ENCODE measurements at places on chromosomes 1 and 21.

- DNase-seq: peak; percentile 13
Measured at GRCh38 chr1:244552336-244552735, 91.3 kb downstream of the CATSPERE start.

DNA sequence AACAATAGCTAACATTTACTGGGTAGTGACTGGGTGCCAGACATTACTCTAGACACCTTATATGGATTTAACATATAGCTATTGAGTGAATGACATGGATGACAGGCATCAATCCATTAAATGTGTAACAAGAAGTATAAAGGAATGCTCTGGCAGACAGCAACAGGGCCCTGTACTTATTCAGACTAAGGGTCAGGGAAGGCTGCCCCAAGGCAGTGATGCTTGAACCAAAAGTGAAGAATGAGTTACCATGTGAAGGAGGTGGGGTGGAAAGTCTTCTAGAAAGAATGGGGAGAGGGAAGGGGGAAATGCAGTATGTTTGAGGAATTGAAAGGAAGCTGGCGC is 8.3 kb upstream of the PTPRF start:
- no peak for DNase-seq

- DNase-seq: no peak
Measured at GRCh38 chr1:32791881-32792280, 25.3 kb downstream of the YARS1 start.

GRCh38 chr1:42937141-42937696 is 21.4 kb downstream of the SLC2A1 start:
- DNase-seq: no peak

DNA sequence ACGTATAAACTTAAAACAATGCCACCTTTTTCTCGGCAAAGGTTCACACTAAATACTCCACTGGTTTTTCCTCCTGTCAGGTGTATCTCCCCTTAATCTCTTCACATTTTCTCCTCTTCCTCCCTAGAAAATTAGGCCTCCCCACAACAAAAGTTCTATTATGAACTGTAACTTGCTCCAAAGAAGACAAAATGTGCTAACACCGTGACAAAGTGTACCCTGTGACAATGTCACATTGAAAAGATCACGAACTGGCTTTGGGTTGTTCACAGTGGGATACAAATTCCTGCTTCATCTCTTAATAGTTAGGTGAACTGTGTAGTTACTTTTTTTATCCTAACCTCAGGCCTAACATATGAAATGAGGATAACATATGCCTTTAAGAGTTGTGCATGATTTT is 6.0 kb downstream of the NUCKS1 start:
- no peak for DNase-seq

DNA sequence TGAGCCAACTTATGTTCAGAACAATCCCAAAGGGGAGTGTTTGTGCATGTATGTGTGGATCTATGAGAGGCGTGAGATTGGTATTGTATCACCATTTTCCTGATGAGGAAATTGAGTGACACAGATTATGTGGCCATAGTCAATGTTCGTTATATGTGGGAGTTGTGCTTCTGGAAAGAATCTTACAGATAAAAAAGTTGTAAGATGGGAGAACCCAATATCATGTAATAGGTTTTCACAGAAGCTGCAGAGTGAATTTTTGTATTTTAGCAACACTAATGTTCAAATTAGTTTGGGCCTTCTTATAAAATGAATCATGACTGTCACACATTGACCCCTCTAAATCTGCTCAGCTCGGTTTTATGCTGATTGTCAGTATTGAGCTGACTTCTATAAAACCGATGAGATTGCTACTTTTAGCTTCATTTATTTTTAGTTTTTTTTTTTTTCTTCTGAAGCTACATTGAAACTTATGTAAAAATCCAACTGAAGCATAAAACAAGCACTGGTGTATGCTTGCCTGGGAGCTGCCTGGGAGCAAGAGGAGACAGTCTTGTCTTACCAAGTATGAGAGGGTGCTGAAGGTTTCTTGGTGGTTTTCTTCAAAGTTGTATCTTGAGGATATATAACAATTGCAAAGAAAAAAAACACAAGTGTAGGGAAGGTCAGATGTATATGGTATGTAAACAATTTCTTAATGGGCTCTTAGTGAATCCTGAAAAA is 4.1 kb downstream of the RWDD3 start:
- no peak for DNase-seq

GRCh38 chr1:118291661-118292060 is 106.6 kb upstream of the SPAG17 start:
- no peak for DNase-seq

DNA sequence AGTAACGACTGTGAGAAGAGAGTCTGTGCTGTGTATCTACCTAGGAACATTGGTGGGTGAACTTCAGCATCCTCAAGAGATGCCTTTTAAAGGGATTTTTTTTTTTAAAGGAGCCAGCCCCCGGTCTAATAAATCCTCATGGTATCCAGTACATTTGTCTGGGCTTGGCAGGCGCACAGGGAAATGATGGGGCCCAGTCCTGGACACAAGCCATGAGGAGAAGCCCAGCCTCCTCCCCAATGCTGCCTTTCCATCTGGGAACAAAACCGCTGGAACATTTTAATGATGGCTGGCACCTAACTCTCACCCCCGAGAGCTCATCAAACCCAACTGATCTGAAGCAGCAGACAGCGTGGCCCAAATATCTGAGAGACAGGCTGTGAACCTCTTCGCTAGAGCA is 64.2 kb downstream of the ACOT7 start:
- no peak for DNase-seq

GRCh38 chr1:183164963-183165362 is 21.1 kb upstream of the LAMC2 start:
- DNase-seq: no peak

GRCh38 chr1:26768755-26769154 is 19.0 kb upstream of the PIGV start:
- DNase-seq: no peak

DNA sequence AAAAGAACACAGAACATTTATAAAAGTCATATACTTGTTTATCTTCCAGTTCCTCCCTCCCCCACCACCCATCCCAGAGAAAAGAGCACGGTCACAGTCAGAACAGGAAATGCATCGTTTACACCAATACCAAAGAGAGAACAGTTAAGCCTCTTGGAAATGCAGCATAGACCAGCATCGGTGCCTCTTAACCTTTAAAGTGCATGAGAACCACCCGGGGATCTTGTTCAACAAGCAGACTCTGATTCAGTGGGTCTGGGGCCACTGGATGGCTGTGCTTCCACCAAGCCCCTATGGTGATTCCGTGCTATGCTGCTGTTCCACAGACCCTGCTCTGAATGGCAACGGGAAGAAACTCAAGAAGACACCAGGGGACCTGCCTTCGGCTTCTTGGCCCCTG is 19.2 kb downstream of the FAM89A start:
- DNase-seq: no peak

GRCh38 chr1:15410223-15410883 is 665 bp downstream of the EFHD2 start:
- no peak for DNase-seq

DNA sequence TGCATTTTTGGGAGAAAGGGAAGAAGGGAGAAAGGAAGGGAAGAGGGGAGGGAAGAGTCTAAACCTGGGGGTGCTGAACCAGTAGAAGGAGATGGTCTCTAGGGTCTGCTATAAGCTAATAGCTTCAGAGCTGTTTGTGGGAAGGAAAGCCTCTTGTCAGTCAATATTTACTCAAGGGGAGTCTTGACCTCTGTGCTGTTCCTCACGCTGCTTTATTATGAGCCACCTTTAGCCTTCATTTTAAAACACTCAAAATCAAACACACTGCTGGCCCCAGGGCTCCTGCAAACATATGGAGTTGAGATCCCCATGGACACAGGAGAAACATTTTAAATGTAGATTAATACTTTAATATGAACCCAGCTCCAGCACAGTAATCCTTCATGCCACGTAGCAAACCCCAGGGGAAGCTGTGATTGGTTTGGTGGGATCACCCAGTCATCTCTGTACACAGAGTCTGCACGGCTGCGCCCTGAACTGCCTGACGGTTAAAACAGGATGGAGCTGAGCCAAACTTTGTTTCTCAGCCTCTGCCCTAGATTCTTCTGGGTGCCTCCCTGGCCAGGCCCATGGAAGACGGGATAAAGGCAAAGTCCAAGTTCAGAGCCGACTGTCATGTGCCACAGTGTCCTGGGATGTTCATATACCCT is 40.2 kb upstream of the VWA5B1 start:
- DNase-seq: no peak

GRCh38 chr1:99707535-99708142 is 58.8 kb downstream of the FRRS1 start:
- DNase-seq: peak; percentile 69

DNA sequence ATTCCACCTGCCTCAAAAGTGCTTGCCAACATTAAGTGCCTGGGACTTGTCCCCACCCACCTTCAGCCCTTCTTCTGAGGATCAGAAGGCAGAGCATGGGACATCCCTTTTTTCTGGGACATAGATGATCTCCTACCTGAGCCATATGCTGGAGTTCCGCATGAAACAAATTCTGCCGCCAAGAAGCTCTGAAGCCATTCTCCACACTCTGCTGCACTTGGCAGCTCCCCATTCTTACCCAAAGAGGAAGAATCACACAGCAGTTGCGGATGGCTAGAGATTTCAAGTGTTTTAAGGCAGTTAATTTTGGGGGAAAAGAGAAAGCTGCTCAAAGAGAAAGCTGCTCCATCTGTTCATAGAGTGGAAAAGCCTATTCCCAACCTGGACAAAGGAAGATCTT is 197.3 kb upstream of the COA6 start:
- DNase-seq: no peak

- DNase-seq: no peak
Measured at GRCh38 chr1:200819726-200820125, 53.1 kb upstream of the GPR25 start.

DNA sequence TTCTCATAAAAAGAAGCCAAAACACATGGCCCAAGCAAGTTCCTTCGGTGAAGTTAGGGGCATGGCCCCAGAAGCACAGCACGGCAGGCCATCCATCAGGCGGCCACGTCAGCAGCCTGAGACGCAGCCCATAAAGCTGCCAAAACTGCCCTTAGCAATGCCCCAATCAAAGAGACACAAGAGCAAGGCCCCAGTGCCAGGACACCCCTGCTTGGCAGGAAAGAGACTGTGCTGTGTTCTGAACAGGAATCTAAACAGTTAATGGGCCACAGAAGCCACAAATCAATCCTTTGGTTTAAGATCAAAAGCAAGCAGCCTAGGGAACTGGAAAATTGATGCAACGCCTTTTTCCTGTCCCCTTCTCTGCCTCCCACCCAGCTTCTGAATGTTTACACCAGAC is 497.0 kb upstream of the USP24 start:
- DNase-seq: no peak

DNA sequence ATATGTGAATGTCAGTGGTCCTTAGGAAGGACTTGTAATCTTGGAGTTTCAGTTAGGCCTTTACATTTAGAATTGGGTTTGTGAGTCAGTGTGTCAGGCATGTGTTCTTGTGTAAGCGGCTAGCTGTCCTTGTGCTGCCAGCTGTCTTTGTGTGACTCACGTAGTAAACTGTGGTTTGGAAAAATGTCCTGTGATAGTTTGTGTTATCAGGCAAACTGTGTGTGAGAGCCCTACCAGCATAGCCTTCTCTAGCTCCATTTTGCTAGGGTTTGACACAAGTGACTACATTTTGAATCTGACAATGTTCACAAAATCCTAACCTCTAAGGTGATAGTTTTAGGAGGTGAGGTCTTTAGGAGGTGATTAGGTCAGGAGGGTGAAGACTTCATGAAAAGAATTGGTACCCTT is 6.9 kb upstream of the SLC35D1 start:
- no peak for DNase-seq

DNA sequence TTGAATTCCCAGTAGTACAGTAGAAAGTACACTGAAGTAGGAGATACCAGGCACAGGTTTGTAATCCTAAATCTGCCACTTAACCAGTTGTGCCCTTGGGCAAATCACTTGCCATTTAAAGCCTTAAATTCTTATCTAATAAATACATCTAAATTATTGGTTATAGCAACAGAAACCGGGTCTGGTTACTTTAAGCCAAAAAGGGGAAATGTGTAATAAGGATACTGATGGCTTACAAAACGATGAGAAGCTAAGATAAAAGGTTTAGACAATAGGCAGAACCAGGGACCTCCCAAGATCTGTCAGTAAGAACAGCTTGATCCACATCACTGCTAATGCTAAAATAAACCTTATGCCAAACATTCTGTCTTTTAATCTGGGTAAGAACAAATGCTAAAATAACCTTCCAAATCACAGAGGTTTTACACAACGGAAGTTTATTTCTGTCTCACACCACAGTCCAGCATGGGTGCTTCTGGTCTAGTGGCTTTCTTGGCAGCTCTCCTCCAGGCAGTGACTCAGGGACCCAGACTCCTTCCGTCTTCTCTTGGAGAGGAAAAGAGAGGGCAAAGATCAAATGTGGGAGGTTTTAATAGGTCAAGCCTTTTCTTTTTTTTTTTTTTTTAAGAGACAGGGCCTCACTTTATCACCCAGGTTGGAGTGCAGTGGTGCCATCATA is 16.5 kb upstream of the ZMYM1 start:
- peak; percentile 57 for DNase-seq

GRCh38 chr1:159804924-159805323 is 2.8 kb downstream of the FCRL6 start:
- DNase-seq: no peak
